ENCODE measurements at places on chromosomes 11 and 22. TPM values are rescaled to one million over a fixed set of nuclear protein-coding genes. Genes with fewer than 3 reads are reported as not detected.

Gene RHOG
- 69.7 TPM for total RNA-seq

Gene CELSR1
- total RNA-seq: 6.7 TPM

- no peaks in the 10 kb centered on the region for H3K36me3 ChIP-seq
- no peak for DNase-seq
- peak overlapping the region; percentile 17 for H3K27ac ChIP-seq
- H3K27me3 ChIP-seq: no peaks in the 10 kb centered on the region
- H3K4me1 ChIP-seq: peaks cover 6% of the 10 kb centered on the region
These were observed 85.9 kb upstream of the GRK3 start for GRCh38 chr22:25478528-25478927.

- no peak for DNase-seq
- H3K4me1 ChIP-seq: peaks cover 11% of the 10 kb centered on the region
- H3K27me3 ChIP-seq: no peaks in the 10 kb centered on the region
- H3K36me3 ChIP-seq: no peaks in the 10 kb centered on the region
These were observed 696.6 kb downstream of the KCNA4 start for GRCh38 chr11:29320196-29320595.

DNA sequence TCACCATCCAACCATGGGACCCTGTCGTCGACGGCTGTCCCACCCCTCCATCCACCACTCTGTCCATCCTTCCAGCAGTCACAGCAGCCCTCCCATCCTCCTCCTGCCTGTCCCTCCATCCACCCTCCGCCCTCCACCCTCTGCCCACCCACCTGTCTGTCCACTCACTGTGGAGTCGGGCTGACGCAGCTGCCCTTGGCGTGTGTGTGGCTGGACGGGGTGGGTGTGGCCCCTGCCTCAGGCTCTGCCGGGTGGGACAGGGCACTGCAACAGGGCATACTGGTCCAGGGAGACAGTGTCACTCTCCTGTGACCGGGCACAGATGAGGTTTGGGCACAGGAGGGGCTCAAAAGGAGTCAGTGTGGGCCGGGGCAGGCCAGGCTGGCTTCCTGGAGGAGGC is 1.9 kb downstream of the PKP3 start:
- H3K4me3 ChIP-seq: no peak overlapping the region
- no peaks in the 10 kb centered on the region for H3K27me3 ChIP-seq
- no peak for DNase-seq
- no peak overlapping the region for H3K27ac ChIP-seq

DNA sequence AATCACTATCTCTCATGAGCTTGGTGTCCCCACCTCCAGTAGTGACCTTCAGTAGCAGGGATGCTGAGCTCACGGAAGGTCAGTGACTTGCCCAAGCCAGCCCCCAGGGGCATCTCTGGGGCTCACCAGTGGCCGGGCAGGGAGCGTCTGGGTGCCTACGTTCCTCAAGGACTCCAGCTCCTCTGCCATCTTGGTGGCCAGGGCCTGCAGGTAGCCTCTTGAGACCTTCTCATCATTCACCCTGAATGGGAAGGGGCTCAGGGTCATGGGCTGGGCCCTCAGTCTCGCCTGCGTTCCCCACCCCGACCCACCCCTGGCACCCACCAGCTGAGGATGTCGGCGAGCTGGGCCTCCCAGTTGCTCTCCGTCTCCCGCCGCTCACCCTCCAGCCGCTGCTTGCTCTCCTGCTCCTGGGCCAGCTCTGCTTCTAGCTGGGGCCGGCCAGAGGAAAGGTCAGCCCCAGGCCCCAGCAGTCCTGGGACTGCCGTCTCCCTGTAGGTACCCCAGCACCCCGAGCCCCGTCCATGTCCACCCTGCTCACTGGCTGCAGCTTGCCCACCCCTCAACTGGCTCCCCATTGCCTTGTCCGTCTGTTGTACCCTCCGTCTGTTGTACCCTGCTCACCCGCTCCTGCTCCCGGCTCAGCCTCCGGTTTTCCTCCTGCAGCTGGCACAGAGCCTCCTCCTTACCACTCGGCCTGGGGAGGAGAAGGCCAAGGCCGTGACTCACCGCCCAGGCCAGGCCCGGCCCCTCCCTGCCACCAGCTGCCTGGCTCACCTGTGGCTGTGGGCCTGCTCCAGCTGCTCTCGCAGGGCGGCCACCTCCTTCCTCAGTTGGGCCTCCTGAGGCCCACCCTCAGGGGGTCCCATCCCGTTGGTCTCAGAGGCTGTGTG is 9.5 kb downstream of the CDC42BPG start:
- H3K27me3 ChIP-seq: no peaks in the 10 kb centered on the region
- no peak overlapping the region for H3K27ac ChIP-seq
- no peaks in the 10 kb centered on the region for H3K4me1 ChIP-seq
- no peaks in the 10 kb centered on the region for H3K36me3 ChIP-seq
- no peak overlapping the region for H3K4me3 ChIP-seq

- H3K27ac ChIP-seq: no peak overlapping the region
- no peak for DNase-seq
- no peaks in the 10 kb centered on the region for H3K4me1 ChIP-seq
These were observed 12.4 kb upstream of the DAGLA start for GRCh38 chr11:61667684-61668305.

DNA sequence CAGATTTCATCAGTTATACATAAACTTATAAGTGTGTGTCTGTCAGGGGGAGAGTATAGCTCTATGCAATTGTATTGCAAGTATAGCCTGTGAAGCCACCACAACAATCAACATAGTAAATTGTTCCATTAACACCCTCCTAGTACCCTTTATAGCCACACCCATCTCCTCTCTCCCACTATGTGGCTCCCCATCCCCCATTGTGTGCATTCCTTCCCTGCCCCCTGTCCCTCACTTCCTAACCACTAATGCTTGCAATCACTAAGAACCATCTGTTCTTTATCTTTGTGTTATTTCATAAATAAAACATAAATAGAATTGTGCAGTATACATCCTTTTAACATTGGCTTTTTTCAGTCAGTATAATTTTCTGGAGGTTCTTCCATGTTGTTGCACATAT is 83.1 kb upstream of the SLC5A12 start:
- H3K27ac ChIP-seq: no peak overlapping the region
- H3K4me3 ChIP-seq: no peak overlapping the region
- H3K36me3 ChIP-seq: no peaks in the 10 kb centered on the region
- DNase-seq: no peak
- H3K4me1 ChIP-seq: peaks cover 8% of the 10 kb centered on the region

GRCh38 chr11:29018631-29019030 is 910.4 kb downstream of the METTL15 start:
- no peak overlapping the region for H3K4me3 ChIP-seq
- DNase-seq: no peak
- H3K4me1 ChIP-seq: no peaks in the 10 kb centered on the region
- no peak overlapping the region for H3K27ac ChIP-seq
- H3K27me3 ChIP-seq: no peaks in the 10 kb centered on the region
- no peaks in the 10 kb centered on the region for H3K36me3 ChIP-seq

Measured in thoracic aorta (tissue), 2 donors.